ENCODE measurements at places on chromosomes 6 and 20.

DNA sequence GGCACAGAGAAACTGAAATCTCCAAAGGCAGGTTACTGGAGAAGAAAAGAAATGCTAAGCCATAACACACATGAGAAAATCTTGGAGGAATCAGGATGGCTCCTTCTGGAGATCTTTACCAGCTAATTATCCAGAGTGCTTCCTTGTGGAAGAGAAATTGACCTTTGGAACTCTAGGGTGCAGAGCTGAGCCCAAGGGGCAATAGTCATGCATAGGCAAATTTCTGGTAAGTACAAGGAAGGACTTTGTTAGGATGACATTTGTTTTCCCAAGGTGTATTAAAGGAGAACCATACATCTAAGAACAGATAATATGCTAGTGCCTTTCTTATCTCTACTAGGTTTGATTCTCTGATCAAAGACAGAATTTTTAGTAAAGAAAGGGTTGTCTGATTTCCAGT, 670.6 kb downstream of the DHX35 start:
- DNase-seq: no peak

DNA sequence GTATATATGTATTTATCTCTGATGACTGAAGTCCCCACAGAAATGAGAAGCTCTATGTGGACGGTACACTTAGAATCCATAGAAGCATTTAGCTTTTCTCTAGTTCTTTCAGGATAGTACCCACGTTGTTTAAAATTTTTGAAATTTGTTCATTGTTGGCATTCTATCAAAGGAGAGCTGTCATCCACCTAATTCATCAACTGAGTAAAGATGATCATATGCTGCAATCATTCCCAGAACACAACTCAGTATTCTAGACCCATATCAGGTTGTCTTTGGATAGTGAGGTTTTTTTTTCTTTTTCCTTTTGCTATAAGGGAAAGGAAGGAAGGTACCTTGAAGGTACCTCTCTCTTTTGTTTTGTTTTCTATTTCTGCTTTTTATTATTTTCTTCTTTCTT, 9.3 kb downstream of the SERAC1 start:
- peak; percentile 66 for DNase-seq

- no peak for DNase-seq
These were observed 38.4 kb upstream of the LRRC1 start for GRCh38 chr6:53756396-53756795.

DNA sequence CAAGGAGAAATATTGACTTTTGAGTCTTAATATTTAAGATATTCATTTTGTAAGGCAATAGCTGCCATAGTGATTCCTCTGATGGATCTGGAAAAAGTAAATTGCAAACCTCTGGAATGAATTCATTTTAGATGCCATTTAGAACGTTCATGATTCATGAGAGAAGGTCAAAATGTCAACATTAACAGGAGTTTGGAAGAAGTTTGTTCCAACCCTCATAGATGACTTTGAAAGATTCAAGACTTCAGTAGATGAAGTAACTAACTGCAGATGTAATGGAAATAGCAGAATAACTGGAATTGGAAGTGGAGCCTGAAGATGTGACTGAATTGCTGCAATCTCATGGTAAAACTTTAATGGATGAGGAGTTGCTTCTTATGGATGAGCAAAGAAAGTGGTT, 100.9 kb upstream of the CCN2 start:
- DNase-seq: peak; percentile 49

DNA sequence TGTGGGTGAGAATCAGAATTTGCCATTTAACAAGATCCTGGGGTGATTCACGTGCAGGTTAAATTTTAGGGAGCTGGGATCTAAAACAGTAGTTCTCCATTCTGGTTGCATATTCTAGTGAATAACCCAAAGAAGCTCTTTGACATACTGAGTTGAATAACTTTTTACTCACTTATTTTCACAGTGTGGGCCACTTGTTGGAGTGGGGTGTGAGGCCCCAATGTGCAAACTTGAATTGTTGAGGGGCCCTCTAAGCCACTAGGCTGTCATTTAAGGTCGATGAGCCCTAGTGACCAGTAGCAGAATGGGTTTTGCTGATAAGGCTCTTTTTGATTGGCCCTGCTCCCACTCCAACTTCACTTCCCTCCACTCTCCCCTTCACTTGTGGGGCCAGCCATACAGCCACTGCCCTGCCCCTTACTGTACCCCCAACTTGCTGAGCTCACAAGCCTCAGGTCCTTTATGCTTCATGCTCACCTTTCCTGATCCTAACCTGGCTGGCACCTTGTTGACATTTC, 33.6 kb upstream of the RIPOR2 start:
- DNase-seq: no peak

DNA sequence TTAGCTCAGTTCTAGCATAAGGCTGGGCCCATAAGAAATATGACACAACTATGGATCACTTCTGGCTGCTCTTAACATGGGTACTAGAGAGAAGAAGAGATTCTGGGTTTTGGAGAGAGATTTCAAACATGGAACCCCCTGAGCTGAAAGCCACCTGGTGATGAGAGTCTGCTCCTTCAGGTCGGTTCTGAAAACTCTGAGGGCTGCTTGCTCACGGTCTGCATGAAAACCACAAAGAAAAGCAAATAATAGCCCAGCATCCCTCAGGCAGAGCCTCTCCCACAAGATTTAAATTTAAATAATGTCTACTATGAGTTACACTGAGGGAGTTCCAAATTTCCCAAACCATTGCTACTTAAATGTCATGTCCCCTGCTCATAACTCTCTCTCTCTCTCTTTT, 301.5 kb downstream of the BMP7 start:
- DNase-seq: no peak

GRCh38 chr20:13231031-13231752, 10.1 kb downstream of the ISM1 start:
- DNase-seq: peak; percentile 35

GRCh38 chr20:62918831-62919230, 7.5 kb downstream of the DIDO1 start:
- DNase-seq: no peak

DNA sequence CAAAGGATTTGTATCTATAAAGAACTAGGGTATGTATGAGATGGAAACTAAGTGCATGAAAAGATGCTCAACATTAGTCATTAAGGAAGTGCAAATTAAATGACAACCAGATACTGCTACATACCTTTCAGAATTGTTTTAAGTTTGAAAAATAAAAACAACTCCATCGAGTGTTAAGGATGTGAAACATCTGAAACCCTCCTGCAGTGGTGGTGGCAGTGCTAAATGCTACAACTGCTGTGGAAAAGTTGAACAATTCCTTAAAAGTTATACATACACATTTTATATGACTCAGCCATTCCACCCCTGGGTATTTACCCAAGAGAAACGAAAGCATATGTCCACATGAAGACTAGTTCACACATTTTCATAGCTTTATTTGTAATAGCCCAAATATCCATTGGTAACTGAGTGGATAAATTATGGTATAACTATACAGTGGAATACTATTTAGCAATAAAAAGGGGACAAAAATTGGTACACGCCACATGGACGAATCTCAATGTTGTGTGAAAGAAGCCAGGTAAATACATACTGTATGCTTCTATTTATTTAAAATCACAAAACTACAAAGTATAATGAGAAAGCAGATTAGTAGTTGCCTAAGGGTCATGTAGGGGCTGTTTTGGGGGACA, 10.6 kb downstream of the ARMH2 start:
- peak; percentile 21 for DNase-seq

DNA sequence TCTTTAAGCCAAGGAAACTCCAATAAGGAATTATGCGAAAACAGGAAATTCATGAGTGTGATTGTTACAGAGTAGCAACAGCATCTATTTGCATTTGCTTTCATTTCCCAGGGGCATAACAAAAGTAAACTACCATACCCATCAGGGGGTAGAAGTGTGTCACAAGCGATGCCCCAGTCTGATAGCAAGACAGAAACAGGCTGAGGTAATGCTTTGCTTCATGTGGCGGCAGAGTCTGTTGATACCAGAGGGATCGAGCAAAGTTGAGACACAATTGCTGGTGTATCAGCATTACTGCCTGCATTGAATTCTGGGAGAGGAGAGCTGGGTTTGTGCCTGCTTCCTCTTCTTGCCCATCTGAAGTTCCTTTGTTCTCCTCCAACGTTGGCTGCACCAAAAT, 51.2 kb upstream of the LYRM2 start:
- DNase-seq: no peak

DNA sequence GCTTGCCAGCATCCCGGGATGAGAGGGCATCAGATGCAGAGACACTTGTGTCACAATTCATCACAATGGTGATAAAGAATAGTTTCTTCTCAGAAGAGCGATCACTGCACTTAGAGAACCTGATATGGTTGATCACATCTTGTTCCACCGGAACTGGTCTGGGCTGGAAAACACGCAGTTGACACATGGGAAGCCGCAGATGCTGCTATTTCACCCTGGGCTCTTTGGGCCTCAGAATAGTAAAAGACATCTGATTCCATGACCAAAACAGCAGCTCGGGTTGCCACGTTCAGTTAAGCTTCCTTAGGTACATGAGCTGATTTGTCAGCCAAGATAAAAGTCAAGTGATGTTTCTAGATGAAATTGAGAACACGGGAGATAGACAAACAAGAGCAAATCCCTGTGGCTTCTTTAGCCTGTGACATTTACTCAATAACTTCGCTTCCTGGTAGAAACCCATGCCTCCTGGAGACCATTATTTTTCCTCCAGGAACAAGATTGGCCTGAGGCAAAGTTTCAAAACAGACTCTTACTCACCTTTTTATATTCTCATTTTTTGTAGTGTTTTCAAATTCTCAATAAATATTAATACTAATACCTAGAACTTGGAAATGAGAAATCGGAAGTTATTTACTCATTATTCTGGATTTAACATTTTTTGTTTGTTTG, 59.4 kb downstream of the TRMT6 start:
- DNase-seq: no peak

- no peak for DNase-seq
These were observed 85.1 kb downstream of the PHF20 start for GRCh38 chr20:35856866-35857265.

DNA sequence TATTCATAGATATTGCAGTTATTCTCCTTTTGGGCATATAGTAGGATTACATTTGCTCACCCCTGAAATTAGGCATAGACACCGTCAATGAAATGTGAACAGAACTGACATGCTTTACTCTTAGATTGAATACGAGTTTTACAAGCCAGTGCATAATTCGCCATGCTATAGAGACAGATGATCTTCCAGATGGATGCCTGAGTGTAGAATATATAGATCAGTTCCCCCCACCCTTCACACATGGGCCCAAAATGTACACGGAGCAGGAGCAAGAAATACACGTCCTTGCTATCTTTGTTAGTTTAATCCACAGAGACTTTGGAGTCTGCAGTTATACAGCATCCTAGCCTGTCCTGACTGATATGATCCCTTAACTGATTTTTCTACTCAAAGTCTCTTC, 47.4 kb downstream of the LAMA2 start:
- no peak for DNase-seq

GRCh38 chr20:32052778-32053362, 828 bp downstream of the HCK start:
- DNase-seq: no peak

- DNase-seq: no peak
These were observed 85.8 kb downstream of the MAP3K5 start for GRCh38 chr6:136706430-136706829.

- DNase-seq: no peak
These were observed 3.8 kb upstream of the RNF146 start for GRCh38 chr6:127262896-127263295.

- DNase-seq: peak; percentile 60
These were observed 21.0 kb downstream of the SRSF3 start for GRCh38 chr6:36615018-36615761.

DNA sequence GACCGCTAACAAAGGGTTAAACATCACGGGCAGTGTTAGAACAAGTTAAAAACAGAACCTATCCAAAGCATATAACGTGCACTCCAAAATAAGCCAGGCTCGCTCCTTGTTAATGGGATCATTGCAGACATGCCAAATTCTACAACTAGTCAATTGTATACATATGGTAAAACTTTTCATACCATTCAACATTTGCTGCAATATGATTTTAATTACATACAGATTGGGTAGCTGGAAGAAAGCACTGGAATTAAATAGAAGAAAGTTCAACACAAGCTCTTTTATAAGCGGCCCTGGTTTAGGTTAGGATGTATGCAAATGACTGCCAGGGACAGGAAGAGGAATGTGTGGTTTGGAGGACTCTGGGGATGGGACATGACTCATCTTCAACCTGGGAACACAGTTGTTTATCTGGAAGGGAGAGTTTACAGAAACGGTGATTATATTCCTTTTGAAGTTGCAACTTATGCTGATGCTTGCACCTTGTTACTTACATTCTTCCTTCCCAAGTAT, 62.5 kb upstream of the TIAM2 start:
- DNase-seq: peak; percentile 96

DNA sequence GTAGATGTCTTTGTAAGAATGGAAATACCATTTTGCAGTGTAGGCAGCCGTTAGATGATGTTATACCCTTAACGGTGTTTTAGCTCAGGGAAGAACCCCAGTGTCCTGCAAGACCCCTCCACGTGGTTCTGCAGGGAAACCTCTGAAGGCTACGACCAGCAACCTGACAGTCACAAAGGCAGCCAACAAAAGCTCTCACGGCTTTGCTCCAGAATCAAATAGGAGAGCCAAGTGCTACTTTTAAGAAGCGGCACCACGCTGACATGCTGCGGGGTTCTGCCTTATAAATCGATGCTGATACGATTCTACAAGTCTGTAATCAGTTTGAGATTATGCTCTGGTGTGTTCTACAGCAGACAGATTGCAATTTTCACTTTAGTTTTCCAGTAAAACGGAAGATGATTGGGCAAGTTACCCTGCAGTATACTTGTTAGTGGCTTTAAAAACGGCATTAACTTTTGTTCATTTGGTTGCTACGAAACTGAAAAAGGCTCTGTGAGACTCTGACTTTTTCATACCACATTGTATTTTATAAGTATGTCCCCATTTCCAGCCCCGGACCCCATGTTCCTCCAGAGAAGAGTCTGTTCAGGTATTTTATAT, 312.9 kb downstream of the SAMD5 start:
- no peak for DNase-seq

GRCh38 chr6:160767647-160768019, 65.6 kb downstream of the PLG start:
- DNase-seq: no peak

DNA sequence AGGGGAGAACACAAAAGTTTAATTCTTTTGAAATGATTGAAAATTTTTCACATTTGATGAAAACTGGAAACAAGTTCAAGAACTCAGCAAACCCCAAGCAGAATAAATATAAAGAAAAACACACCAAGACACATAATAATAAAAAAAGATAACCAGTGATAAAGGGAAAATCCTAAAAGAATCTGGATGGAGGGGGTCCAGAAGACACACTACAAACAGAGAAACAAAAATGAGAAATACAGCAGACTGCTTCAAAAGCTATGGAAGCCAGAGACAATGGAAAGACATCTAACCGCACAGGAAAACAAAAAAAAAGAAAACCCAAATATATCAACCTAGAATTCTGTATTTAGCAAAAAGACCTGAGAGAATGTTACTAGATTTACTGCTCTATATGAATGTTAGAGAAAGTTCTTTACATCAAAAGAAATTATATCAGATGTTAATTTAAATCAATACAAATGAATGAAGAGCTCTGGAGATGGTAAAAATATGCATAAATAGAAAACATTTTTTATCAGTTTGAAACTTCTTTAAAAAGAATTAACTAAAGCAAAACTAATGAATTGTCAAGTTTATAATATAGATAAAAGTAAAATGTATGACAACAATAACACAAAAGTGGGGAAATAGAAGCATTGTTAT, 310.7 kb upstream of the PREP start:
- no peak for DNase-seq

- DNase-seq: no peak
These were observed 63.4 kb downstream of the TRAM2 start for GRCh38 chr6:52513464-52513863.

GRCh38 chr20:6618051-6618450, 149.4 kb upstream of the BMP2 start:
- DNase-seq: no peak

GRCh38 chr20:8647961-8648441, 420.9 kb upstream of the PLCB4 start:
- no peak for DNase-seq
